HS-27A (cell line): ENCODE measurements at places on chromosomes 5 and 9.

- no peak for DNase-seq
These were observed 69.3 kb downstream of the MAMDC2 start for GRCh38 chr9:70112981-70113380.

DNA sequence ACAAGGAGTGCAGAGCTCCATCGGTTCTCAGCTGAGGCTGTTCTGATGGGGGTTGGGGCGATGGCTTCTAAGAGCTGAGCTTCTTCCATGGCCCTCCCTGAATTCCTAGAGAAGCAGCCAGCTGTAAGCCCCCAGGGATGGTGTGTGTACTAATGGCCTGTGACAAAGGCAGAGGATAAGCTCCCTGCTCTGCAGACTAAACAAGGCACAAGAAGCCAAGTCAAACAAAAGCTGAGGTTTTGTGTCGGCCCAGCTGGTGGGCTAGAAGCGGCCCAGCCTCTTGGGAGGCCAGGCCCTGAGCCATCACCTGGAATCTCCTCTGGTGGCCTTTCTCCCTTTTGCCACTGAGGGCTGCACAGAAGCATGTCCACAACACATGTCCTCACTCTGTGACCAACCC is 75.0 kb upstream of the XPA start:
- DNase-seq: no peak

DNA sequence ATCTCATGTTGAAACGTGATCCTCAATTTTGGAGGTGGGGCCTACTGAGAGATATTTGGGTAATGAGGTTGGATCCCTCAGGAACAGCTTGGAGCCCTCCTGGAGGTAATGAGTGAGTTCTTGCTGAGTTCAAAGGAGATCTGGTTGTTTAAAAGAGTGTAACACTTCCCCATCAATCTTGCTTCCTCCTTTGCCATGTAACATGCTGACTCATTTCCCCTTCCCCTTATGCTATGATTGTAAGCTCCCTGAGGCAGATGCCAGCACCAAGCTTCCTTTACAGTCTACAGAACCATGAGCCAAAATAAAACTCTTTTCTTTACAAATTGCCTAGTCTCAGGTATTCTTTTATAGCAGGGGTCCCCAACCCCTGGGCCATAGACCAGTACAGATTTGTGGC is 352.3 kb downstream of the SLCO4C1 start:
- no peak for DNase-seq

GRCh38 chr9:9951556-9952160 is 661.1 kb downstream of the PTPRD start:
- DNase-seq: no peak

DNA sequence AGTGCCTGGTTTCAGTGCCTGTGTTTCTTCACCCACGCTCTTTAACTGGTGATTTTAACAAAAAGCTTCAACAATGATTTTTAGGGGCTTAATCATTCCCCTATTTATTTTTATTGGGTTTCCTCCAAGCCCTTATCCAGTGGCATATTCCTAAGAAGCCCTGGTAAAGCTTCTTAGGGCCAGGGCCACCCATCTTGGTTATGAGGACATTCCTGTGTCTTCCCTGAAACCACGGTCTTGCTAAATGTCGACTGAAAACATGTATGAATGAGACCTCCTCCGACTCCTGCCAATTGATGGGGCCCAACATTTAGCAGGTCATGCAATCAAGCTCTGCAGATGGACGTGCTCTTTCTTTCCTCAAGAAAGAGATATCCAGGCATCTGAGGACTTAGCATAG is 13.7 kb upstream of the CARTPT start:
- no peak for DNase-seq

DNA sequence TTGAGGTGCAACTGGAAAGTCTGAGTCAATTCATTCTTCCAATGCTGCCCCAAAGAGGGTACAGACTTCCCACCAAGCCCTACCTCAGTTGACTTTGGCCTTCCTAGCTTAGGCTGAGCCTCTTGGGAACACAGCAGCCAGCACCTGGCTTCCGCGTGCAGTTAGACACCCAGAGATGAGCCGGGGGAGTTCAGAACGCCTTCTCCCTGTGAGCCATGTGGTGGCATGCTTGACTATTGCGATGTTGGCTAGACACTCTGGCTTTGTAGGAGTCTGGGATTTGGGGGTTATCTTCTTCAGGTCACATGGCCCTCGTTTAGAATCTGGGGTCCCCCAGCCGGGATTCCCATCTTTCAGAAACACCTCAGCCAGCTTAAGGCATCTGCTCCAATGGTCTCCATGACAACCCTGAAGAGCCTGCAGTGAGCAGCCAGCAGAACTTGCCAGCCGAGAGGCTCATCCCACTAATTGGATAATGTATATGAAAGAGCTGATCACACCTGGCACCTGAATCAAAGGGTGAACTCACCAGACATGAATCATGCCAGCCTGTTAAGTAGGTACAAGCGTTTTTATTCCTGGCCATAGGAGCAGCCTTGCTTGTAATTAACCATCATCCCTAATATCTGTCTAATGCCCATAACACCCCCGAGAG is 167.5 kb downstream of the SYK start:
- no peak for DNase-seq

GRCh38 chr5:95963650-95964410 is 2.2 kb upstream of the ELL2 start:
- DNase-seq: no peak

DNA sequence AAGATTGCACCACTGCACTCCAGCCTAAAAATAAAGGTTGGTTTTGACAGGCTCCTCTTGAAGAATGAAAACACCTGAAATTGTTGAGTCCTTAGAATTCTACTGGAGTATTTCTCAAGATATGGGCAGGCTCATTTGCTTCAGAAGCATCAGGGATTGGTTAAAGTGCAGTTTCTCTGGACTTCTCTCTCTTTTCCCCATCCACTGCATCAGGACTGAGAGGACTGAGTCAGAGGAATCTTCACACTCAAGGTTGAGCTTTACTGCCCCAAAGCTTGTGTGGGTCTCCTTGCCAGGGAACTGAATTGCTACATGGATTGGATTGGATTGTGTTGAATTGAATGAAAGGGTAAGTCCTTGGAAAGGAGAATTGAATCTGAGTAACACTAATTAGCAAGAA is 7.5 kb upstream of the CCDC69 start:
- no peak for DNase-seq

GRCh38 chr9:32403567-32404260 is 19.3 kb downstream of the ACO1 start:
- no peak for DNase-seq

DNA sequence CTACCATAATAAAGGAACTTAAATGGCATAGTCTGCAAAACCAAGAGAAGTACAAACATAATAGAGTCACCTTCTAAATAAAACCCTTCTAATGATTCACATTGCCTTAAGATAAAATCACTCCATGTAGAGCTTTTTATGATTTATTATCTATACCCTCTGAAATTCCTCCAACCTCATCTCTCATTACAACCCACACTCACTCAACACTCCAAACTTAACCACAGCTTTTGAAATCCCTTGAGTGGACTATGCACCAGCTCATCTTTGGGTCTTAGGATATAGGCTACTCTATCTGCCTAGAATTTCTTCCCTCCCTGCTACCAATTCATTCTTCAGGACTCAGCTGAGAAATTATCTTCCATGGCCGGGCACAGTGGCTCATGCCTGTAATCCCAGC is 122.5 kb downstream of the CETN3 start:
- no peak for DNase-seq

DNA sequence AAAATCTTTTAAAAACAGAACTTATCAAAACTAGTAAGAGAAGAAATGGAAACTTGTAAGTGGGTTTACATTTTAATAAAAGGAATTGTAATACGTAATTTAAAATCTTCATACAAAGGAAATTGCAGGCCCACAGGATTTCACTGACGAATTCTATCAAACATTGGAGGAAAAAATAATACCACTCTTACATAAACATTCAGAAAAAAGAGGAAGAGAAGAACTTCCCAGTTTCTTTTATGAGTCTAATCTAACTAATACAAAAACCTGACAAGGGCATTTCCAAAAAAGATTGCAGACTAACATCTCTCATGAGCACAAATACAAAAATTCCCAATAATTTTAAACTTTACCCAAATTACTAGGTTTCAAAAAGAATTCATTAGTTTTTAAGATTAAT is 149.0 kb downstream of the RANBP17 start:
- DNase-seq: no peak

DNA sequence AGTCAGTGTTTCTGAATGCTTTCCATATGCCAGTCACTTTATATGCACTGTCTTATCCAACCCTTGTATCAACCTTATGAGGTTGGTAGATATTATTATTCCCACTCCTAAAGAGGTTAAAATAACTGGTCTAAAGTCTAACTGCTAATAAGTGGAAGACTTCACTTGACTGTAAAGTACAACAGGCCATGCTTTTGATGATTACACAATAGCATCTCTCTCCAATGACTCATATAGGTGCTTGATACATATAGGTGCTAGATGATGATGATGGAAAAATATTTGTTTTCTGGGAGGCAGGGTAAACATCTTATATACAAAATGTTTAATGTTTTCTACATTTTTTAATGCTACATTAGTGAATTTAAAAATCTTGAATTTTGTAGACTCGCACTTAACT is 75.9 kb upstream of the NR3C1 start:
- no peak for DNase-seq

DNA sequence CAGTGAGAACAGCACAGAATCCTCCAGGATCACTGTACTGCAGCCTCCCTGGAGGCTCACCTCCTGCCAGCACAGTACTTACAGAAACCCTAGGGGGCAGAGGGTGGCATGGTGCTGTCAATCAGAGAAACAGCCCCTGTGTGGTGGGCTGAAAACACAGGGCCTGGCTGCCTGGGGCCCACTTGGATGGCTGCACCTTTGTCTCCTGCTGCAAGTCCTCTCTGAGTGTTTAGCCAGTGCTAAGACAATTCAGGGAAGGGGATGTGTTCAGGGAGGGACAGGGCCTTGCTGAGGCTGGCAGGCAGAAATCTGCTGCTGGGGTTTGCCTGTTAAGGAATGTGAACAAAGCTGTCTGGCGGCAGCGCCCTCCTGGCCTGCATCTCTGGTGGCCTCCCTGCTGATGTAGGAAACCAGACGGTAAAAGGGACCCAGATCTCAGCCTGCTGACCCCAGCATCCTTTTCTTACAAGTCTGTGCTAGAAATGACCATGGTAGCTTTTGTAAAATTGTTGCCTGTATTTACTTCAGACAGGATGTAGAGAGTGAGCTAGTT is 39.5 kb downstream of the PRRC2B start:
- DNase-seq: no peak

DNA sequence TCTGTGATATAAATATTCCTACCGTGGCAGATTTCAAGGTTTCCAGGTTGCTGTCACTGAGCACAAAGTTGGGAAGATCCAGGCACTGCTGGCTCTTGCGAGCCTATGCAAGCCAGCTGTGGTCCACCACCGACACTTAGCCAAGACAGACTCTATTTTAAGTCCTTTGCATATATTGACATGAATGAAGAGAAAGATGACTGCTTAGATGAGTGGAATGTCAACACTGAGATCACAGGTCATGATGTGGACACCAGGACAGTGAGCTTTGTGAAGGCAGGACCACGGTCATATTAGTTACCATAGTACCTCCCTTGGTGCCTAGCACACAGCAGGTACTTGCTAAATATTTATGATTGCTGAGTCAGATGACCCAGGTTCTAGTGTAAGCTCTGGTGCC is 217.0 kb downstream of the PAPPA start:
- DNase-seq: no peak

- DNase-seq: no peak
These were observed 31.4 kb downstream of the CAMK2A start for GRCh38 chr5:150258130-150258529.

DNA sequence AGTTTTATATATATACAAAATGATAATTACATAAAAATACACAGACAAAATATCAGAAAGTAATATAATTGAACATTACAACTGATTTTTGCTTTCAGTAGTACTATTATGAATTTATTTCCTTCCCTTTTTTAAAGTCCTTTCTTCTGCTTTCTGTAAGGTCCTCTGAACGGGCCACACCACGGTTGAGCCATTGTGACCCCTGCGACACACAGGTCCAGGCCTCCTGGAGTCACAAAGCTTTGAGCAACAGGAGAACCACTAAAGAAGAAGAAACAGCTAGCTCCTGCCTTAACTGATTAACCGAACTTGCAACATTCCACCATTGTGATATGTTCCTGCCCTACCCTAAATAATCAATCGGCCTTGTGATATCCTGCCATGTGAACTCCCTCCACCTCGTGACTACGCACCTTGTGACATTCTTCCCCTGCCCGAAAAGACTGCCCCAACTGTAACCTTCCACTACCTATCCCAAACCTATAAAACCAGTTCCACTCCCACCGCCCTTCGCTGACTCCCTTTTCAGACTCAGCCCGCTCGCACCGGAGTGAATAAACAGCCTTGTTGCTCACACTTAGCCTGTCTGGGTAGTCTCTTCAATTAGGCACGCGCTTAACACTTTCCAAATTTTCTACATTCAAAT is 375.0 kb upstream of the RFX3 start:
- DNase-seq: no peak
